CD4-positive, CD25-positive, alpha-beta regulatory T cell (primary cell): ENCODE measurements at places on chromosomes 5 and 9.
A peak's percentile ranks its signal among the peaks of the same experiment; 100 is the strongest.

GRCh38 chr9:134505032-134505431 is 136.6 kb upstream of the COL5A1 start:
- no peak for DNase-seq

- no peak for DNase-seq
These were observed 215.5 kb upstream of the TNC start for GRCh38 chr9:115333277-115334070.

GRCh38 chr9:131319486-131319885 is 30.0 kb downstream of the PLPP7 start:
- DNase-seq, result no peak

DNA sequence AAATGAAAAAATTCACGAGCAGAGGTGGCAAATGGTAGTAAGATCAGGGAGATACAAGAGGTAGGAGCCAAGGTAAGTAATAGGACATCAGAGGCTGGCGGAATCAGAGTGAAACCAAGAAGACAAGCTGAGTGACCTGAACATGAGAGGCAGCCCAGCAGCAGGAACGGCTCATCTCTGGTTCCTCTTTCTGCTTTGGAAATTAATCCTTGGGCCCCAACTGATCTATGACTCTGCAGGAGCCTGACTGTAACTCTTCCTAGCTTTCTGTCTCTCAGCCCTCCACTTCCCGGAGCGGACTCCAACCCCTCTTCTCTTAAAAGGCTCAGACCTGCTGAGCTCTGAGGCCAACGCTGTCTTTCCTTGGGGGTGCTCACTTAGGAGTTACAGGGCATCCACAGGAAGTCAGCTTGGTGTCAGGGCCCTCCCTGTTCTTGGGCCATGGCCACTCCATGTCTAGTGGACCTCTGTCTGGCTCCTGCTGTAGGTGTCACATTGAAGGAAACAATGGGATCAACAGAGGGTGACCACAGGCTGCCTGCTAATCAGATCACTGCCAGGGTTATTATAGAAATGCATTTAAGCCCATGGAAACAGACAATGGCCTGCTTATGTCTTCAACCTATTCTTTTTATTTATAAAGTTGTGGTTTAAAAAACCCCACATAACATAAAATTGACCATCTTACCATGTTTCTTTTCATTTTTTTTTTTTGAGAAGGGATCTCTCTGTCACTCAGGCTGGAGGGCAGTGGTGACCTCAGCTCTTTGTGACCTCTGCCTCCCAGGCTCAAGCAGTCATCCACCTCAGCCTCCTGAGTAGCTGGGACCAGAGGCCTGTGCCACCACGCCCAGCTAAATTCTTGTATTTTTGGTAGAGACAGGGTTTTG is 22.5 kb upstream of the SHB start:
- no peak for DNase-seq

- DNase-seq, result no peak
These were observed 339.6 kb downstream of the TRIM36 start for GRCh38 chr5:114830114-114830513.

DNA sequence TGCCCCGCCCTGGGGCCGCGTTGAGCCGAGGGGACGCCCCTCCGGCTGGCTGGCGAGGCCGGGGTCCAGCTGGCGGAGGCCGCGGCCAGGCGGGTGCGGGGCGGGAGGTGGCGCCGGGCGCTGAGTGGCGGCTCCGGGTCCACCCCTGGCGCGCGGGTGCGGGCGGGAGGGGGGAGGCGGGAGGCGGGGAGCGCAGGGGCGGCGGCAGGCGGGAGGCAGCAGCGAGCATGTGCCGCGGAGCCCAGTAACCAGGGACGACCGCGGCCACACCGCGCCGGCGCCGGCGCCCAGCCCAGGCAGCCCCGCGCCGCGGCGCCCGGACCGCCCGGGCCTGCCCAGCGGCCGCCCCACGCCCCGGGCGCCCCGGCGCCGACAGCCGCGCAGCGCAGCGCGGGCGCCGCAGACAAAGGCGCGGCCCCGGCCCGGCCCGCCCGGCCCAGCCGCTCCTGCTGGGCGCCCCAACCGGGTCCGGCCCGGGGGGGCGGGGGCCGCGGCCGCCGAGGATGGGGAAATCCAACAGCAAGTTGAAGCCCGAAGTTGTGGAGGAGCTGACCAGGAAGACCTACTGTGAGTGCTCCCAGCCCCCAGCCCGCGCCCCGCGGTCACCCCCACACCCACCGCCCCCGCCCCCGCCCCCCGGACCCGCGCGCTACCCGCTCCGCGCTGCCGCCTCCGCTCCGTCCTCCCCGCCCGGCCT is at the start of gene NCS1:
Gene NCS1, plus strand, starts transcription at position 244 of the 697 bp plus-strand sequence. Its CDS starts 260 bp downstream, at position 504.
- DNase-seq, result no peak

DNA sequence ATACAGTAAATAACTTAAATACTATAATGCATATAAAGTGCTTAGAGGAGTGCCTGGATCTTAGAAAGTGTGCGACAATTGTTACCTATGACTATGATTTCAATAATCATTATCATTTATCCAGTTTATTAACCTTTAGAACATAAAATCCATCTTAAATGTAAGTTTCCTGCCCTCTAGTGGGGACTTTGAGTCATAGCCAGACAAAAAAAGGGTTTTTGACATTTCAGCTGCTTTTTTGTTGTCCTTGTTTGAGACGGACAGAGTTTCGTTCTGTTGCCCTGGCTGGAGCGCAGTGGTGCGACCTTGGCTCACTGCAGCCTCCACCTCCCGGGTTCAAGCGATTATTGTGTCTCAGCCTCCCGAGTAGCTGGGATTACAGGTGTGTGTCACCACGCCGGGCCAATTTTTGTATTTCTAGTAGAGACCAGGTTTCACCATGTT is 9.7 kb upstream of the C9orf152 start:
- no peak for DNase-seq

DNA sequence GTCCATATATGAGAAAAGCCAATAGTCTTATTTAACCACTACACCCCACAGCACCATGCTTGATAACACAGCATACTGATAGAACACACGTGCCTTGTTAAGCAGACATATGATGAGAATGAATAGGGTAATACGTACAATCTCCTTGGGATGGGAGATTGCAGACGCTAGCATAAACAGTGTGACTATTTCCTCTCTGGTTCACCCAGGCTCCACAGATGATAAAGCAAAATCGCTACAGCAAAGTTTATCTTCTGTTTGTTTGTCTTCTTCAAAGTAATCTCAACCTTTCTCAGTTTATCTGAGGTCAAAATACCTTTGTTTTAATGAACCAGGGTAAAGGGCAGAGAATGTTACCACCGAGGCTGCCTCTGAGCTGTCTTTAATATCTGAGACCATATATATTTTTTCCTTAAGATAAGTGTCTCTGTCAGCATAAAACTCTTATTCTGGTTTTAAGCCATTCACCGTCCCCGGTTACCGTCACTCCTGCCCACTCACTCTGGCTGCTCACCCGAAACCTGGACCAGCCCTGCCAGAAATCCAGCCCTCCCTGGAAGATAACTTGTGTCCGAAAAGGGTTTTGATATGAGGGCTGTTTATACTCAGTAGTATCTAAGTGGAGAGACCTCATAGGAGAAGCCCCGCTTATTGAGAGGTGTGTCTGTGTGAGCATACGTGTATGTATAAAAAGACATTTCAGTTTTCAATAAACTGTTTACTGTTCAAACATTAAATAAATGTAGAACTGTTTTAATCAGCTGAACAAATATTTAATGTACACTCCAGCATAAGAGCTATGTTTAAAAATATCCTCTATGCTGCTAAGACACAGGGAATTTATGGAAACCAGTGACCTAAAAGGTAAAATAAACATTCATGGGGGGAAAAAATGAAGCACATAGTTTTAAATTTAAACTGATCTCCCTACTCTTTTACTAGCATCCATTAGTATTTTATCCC is 465.4 kb downstream of the RASEF start:
- no peak for DNase-seq

- no peak for DNase-seq
These were observed 120.4 kb downstream of the C9orf152 start for GRCh38 chr9:110087605-110088004.

GRCh38 chr5:167631191-167631590 is 660.3 kb upstream of the WWC1 start:
- no peak for DNase-seq

DNA sequence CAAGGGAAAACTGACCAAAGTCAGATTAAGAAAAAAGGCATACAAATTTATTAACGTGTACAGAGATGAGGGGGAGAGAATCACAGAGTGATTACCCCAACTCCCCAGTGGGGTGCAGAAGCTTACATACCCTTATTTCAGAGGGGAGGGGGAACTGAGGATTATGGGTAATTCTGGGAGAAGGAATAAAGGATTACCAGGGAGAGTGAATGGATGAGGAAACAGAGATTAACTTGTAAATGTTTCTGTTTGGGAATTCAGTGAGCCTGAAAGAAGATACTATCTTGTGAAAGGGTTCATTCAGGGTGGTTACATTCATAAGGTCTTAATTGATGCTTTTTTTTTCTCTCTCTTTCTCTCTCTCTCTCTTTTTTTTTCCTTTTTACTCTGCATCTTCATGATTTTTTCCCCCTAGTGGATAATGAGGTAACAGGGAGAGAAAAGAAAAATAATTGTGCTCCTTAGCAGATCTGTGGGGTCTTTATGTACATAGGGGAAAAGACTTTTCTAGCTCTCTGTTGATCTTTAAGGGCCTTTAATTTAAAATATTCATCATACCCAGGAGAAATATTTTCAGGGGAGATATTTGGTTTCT is 49.4 kb downstream of the TARS1 start:
- DNase-seq, result no peak

GRCh38 chr9:86202338-86202882 is 57.0 kb downstream of the C9orf153 start:
- peak; percentile 26 for DNase-seq

- no peak for DNase-seq
These were observed 150.2 kb downstream of the ACTBL2 start for GRCh38 chr5:57332361-57332760.

DNA sequence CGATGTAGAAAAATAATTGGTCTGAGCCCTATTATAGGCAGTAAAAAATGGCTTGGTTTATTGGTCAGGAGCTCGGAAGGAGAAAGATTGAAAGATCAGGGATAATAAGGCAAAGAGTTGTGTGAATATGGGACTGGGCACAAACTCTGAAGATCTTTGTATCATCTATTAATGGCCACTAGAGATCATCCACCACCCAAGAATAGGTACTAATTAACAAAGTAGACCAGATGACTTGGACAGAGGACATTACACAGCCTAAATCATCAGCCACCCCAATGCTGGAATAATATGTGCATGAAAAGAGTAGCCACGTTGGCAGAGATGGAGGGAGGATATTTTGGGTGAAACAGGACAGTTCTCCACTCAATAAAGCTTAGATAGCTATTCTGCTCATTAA is 364.1 kb downstream of the EFNA5 start:
- DNase-seq, result no peak

DNA sequence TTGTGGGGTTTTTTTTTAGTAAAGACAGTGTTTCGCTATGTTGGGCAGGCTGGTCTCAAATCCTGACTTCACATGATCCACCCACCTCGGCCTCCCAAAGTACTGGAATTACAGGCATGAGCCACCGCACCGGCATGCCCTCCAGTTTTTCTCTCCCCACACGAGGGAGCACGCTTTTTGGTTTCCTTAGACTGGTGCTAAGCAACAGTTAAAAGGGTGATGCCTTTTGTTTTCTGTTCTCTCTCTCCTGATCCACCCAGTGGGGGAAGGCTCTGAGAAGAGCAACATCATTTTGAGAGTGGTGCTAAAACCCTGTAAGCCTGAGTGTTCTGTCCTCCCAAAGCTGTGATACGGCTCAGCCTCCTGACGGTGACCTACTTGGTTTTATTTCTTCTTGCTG is 146.6 kb downstream of the MAN2A1 start:
- DNase-seq, result no peak

- no peak for DNase-seq
These were observed 271.8 kb downstream of the FANCC start for GRCh38 chr9:95045751-95046150.

DNA sequence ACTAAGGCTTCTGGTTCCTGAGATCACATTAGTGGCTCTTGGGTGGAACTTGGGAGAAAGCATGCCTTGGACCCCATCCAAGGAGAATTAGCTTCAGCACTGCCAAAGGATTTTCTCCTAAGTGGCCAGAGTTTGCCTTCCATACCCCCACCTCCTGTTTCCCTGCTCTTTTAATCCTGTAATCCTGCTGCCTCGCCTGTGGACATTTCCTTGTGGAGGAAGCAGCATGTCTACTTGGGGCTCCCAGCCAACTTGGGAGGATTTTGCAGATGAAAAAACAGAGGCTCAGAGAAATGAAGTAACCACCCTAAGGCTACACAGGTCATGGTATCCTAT is 1.6 kb downstream of the ARSI start:
- DNase-seq, result no peak

DNA sequence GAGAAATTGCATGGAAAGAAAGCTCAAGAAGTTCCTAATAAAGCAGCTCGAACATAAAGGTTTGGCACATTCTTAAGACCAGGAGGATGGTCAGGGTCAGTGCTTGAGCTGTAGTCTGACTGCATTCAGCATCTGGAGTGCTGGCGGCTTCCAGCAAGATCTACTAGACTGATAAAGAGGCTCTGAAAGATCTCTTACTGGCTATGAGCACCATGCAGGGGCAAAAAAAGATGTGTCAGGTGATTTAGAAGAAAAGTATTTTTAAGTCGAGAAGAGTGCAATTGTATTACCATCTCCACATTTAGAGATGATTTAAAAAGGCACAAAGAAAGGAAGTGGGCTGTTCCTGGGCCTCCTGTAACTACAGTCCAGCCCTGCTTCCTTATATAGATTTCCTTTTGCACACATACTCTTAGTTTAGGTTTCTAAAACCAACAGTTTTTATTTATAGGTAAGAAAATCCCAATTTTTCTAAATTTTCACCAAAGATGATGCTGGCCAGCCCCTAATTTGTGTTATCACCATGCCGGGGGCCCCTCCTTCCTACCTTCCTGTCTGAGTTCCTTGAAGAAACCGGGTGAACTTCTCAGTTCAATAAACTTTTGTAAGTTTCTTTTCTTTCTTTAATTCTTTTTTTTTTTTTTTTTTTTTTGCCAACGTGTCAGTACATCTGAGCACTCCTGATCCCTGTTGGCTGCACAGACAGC is 65.9 kb upstream of the PLPP1 start:
- peak; percentile 67 for DNase-seq

DNA sequence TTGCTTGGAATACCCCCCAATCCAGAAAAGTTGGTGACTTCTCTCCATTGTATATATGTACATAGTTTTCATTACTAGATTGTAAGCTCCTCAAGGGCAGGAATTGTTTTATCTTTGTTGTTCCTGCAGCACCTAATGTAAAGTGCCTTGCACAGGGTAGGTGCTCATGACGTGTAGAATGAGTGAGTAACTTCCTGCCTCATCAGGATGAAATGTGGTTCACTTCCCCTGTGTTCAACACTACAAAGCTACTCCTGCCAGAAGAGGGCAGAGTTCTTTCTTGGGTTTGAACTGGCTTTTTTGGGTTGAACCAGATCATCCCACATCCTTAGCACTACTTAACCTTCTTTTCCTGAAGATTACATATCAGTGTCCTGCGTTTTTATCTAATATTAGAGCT is 23.9 kb downstream of the GTF3C4 start:
- peak; percentile 56 for DNase-seq

- no peak for DNase-seq
These were observed 650 bp downstream of the FRMD3 start for GRCh38 chr9:83537331-83538171.

- no peak for DNase-seq
These were observed 329.3 kb downstream of the PIK3R1 start for GRCh38 chr5:68544648-68545552.
